Muscle of arm (tissue), 14 donors: ENCODE measurements at places on chromosomes 3 and 15. TPM values are rescaled to one million over a fixed set of nuclear protein-coding genes. Genes with fewer than 3 reads are reported as not detected.

The HDAC11 gene
- 25.0 TPM for polyA plus RNA-seq

The KBTBD13 gene
- not detected for polyA plus RNA-seq

The C3orf20 gene
- polyA plus RNA-seq: 0.11 TPM

The HCN4 gene
- 0.01 TPM for polyA plus RNA-seq

The SEMA7A gene
- polyA plus RNA-seq: 6.1 TPM

The PLCH1 gene
- 0.97 TPM for polyA plus RNA-seq

The CRYGS gene
- 3.3 TPM for polyA plus RNA-seq

The ANKUB1 gene
- not detected for polyA plus RNA-seq

The SLC22A13 gene
- polyA plus RNA-seq: 0.18 TPM

The SPATA12 gene
- polyA plus RNA-seq: 0.12 TPM

The PLAAT1 gene
- 27.9 TPM for polyA plus RNA-seq

The SKOR1 gene
- 0.73 TPM for polyA plus RNA-seq

The ADGRG7 gene
- not detected for polyA plus RNA-seq

The ARPP21 gene
- 290 TPM for polyA plus RNA-seq

The DAZL gene
- polyA plus RNA-seq: not detected

The C3orf80 gene
- 0.22 TPM for polyA plus RNA-seq

The SRGAP3 gene
- 15.0 TPM for polyA plus RNA-seq

The ADPGK gene
- polyA plus RNA-seq: 30.2 TPM
